Iris pigment epithelial cell (primary cell): ENCODE measurements at places on chromosomes 1 and 21.
A peak's percentile ranks its signal among the peaks of the same experiment; 100 is the strongest.

- peak; percentile 48 for DNase-seq
These were observed 132.1 kb downstream of the RHOU start for GRCh38 chr1:228867108-228867950.

- peak; percentile 48 for DNase-seq
These were observed 2.0 kb downstream of the CAMK2N1 start for GRCh38 chr1:20483833-20484518.

GRCh38 chr1:30358500-30358899 lies 364.9 kb downstream of the MATN1 start:
- DNase-seq: no peak

GRCh38 chr1:65341381-65341780 lies 32.0 kb downstream of the DNAJC6 start:
- no peak for DNase-seq

DNA sequence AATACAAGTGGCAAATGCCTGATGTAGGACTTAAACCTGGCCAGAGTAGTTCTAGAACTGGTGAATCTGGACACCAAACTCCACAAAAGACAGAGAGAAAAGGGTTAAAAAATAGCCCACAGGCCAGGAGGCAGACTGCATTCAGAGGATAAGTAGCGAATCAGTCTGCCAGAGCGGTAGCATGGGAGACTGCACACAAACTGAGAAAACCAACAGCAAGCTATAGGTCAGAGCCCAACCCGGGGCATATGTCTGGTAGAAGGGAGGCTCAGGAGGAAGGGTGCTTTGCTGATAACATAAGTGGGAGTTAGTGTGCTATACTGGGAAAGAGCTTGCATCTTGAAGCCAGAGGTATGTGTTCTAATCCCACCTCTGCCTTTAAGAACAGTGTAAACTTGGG lies 4.0 kb downstream of the LRRC53 start:
- no peak for DNase-seq

DNA sequence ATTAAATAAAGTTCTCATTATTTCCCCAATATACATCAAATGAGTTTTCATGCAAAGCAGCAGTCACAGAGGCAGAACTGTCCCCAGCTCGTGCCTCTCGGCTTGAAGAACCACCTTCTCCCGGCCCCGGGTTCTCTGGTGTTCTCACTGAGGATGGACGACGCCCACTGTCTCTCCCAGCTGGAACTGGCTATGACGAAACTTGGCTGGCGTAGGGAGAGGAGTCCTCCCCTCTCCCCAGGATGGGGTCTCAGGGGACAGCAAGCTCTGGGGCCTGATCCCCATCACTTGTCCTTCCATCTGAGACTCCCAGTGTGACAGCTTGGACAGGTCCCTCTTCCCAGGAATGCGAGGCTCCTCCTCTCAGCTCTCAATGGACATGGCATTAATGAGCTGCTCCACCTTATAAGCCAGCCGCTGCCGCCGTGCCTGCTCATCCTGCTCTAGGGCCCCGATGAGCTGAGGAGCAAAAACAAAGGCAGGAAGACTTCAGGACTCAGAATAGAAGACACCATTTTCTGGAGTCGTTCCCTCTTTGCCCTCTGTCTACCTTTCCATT lies 116.0 kb upstream of the CD34 start:
- DNase-seq: no peak

- DNase-seq: no peak
These were observed 25.9 kb upstream of the OVAAL start for GRCh38 chr1:180532854-180533253.

- DNase-seq: peak; percentile 78
These were observed 315.7 kb downstream of the TPR start for GRCh38 chr1:186059311-186059710.

GRCh38 chr1:213538251-213538650 lies 449.5 kb upstream of the PROX1 start:
- DNase-seq: no peak

DNA sequence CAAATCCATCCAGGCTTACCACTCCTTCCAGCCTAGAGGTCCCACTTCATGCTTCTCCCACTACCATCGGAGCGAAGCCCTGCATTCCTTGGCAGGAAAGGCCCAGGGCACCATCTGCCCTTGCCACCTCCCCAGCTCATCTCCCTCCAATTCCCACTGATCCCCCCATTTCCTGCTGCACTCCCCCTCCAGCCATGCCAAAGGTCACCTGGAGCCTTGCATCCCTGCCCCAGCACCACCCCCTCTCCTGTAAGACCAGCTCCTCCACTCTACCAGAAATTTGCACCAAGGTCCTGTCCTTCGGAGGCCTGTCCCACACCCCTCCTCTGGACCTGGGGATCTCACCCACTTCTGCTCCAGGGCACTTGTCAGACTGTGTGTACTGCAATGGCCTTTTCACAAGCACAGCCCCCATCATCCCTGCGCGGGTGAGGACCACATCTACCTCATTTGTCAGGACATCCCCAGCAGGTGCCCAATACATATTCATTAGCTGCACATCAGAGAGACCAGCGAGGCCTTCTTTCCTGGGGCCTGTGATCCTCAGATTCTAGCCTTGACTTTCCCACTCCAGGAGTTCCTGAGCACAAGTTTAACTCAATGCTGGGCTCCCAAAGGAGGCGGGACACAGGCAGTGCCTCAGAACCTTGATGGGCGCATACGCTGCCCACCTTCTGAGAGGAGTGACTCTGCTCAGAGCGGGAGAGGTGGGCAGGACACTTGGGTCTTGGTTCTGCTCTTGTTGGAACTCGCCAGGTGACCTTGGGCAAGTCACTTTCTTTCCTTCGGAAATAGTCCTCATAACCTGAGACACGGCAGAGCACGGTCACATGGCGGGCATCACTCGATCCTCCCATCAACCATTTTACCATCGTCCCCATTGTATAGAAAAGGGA lies 49.9 kb upstream of the EDN2 start:
- no peak for DNase-seq

DNA sequence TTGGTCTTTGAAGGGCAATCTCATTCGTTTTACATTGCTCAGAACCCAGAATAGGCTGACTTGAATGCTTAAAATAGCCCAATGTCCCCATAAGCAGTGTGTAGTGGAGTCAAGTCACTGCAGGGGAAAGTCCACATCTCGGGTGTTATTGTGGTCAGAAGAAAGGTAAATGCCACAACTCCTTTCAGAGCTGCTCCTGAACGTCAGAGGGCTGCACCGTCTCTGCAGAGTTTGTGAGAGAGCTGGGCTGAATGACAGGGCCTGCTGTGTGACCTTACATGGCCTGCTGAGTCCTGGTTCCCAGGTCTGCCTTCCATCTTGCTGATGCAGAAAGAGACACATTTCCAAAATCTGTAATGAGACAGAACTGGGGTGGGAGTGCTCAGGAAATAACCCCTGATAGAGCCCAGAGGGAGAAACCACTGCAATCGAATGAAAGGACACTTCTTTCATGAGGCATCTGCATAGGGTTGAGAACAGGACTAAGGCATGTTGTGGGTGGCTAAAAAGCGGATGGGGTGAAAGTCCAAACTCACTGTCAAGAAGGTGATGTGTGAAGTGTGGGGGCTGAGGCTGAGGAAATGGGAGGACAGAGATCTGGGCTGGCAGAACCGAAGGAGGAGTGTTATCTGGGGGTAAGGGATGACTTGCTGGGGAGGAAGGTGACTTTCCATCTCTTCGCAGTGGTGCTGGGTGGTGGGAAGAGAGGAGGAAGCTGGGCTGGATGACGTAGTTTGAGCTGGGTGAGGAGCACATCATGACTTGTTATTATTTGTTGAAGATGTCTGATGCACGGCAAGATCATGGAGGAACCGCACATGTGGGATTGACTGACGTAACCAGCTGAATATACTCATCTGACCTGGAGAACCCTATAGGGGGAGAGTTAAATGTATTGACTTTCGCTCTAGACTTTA lies 33.7 kb downstream of the XCL2 start:
- no peak for DNase-seq

- DNase-seq: no peak
These were observed 80.3 kb downstream of the TENT5C start for GRCh38 chr1:117685936-117686806.

DNA sequence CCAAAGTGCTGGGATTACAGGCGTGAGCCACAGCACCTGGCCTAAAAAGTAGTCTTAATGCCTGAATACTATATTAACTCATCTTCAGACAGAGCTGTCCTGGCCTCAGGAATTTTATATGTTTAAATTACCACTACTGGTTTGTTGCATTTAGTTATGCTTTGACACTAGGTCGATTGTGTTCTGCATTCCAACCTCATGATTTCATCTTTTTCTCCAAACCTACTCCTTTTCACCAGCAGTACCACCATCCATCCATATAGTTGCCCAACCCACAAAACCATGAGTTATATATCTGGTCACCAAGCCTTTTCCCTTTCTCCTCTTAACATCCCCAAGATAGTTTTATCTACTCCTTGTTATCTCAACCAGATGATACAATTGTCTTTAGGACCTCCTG lies 22.6 kb downstream of the FMO5 start:
- DNase-seq: no peak

- DNase-seq: peak; percentile 75
These were observed 210.0 kb downstream of the HLX start for GRCh38 chr1:221089273-221089672.

DNA sequence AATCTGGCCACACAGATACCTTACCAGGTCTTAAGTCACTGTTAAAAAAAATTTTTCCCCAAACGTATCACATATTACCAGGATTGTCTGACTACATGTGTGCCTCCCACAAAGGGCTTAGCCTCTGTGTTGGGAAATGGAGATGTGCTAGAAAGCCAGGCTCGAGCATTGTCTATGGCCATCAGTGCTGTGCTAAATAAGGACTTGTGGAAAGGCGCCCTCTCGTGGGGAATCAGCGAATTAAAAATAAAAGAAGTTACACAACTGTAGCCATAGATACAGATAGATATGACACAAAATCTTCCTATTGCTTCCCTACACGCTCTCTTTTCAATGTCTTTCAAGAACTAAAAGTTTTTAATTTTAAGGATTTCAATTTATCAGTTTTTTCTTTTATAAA lies 47.5 kb upstream of the CRNN start:
- DNase-seq: peak; percentile 59

- DNase-seq: peak; percentile 91
These were observed at the start of gene SGIP1 for GRCh38 chr1:66533804-66534740. Gene SGIP1, plus strand, starts transcription at chr1:66534153. Its CDS starts 206 bp downstream, at chr1:66534359.

GRCh38 chr1:114152089-114152507 lies 1.6 kb downstream of the SYT6 start:
- DNase-seq: no peak

DNA sequence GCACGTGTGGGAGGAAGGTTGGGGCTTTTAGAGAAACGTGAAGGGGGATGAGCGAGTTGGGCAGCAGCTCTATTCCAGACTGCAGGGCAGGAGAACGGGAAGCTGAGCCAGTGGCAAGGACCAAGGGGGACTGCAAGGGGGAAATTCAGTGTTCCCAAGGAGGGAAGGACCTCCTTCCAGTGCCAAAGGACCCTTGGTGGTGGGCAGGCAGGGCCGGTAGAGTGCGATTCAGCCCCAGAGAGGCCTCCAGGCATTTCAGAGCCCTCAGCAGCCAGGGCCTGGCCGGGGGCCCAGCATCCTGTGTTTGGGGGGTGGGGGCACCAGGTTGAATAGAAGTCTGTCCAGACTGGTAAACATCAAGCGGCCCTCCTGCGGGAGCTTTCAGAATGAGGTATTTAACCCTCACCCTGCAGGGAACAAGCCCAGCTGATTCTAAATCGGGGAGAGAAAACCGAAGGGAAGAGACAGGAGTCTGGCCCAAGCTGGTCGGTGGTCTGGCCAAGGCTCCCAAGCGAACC lies 2.3 kb downstream of the COL9A2 start:
- DNase-seq: no peak

GRCh38 chr1:67635055-67635809 lies 49.8 kb upstream of the GADD45A start:
- DNase-seq: no peak

DNA sequence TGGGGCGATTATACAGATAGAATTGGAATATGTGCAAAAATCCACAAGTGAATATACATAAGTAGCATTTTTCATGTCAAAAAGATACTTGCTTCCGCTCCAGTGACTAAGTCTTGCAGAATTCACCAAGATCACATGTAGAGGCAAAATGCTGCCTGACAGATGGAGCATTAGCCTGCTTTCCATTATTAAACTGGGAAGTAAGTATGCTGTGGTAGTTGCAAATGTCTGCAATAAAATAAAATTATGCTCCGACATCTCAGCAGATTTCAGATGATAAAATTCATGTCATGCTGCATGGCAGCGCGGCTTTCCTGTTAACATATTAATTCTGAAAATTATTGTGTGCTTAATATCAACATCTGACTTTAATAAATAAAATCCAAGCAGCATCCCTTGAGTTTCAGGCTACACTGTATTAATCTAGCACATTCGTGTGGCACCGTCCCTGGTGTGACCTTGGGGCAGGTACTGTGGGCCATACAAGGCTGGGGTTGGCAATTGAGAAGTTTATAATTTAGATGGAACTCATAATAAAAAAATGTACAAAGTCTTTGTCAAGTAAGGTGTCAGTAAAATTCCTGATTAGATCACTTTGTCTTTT lies 366.4 kb upstream of the ZP4 start:
- DNase-seq: no peak
